ENCODE measurements at places on chromosomes 1 and 21.

DNA sequence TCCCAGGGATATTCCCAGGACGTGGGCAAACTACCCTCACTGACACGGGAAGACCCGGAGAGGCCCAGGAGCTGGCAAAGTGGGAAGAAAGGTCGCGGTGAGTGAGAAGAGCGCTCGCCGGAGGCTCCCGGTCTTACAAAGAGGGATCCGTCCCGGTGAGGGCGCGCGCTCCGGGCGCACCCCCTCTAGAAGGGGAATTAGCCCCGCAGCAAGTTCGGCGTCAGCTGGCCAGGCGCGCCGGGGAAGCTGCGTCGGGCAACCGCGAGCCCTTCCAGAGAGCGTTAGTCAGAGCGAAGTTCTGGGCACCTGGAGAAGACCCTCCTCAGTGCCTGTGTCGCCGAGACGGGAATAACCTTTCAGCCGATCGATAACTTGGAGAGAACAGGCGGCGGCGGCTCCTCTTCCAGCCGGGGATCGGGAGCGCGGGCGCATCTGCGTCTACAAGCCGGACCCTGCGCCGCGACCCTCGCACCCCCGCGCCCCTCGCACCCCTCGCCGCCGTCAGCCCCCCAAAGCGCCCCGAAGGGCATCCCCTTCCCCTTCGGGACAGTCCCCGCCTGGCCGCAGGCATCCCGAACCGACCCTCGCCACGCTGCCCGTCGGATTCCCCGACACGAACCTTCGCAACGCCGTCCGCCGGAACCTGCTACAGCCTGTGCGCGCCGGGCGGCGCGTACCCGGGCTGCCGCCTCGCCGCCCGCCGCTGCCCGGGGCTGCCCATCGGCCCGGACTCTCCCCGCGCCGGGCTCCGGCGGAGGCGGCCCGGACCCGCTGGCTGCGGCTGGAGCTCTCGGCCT lies 485 bp downstream of the SIPA1L2 start:
- peak; percentile 71 for DNase-seq

DNA sequence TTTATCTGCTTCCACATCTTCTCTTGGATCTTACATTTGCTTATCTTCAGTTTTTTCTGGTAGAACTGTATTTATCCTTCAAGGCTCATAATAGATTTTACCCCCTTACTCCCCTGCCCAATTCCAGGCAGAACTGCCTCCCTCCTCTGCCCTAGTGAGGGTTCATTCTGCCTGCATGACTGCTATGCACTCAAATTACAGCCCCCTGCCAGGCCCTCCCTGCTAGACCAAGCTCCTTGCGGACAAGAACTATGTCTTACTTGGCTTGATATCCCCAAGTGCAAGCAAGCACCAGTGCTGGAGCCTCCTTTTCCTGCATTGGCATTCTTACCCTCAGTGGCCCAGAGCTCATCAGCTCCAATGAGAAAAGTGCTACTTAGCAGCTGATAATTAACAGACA lies 18.1 kb downstream of the MAPKAPK2 start:
- DNase-seq, result no peak

- no peak for DNase-seq
Observed at GRCh38 chr21:25427828-25428227, 179.5 kb downstream of the MRPL39 start.

GRCh38 chr1:229582011-229582694 lies 23.6 kb upstream of the ABCB10 start:
- no peak for DNase-seq

DNA sequence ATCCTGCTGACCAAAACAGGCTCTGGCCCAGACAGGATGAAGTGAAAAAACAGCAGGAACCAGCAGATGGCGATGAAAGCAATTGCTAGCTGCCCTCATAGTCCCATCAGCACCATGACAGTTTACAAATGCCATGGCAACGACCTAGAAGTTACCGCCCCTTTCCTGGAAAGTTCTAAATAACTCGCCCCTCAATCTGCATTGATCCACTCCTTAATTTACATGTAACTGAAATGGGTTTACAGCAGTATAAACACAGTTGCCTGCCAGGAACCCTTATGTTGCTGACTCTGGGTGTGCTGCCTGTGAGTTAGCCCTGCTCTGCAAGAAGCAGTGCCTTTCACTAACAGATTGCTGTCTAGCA lies 65.5 kb upstream of the CR1L start:
- DNase-seq, result no peak

DNA sequence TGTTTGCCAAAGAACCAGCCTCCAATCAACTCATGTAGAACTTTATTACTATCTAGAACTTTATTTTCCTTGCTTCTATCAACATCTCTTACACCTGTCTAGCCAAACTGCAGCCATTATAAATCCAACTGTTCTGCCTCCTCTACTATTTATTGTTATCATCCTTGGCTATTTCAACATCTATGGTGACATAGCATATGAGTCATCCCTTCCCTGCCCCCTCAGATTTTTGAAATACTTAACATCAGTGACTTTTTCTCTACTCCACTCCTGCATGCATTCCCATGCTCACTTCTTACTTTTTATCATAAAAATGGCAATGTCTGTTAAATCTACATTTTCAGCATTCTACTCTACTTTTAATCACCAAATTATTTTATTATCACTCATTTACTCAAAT lies 544.9 kb upstream of the NEGR1 start:
- no peak for DNase-seq

- no peak for DNase-seq
Observed at GRCh38 chr1:59298710-59299346, 1.9 kb downstream of the FGGY start.

- DNase-seq, result no peak
Observed at GRCh38 chr1:66617362-66618184, 83.6 kb downstream of the SGIP1 start.

- no peak for DNase-seq
Observed at GRCh38 chr1:168499688-168500049, 44.1 kb downstream of the XCL2 start.

DNA sequence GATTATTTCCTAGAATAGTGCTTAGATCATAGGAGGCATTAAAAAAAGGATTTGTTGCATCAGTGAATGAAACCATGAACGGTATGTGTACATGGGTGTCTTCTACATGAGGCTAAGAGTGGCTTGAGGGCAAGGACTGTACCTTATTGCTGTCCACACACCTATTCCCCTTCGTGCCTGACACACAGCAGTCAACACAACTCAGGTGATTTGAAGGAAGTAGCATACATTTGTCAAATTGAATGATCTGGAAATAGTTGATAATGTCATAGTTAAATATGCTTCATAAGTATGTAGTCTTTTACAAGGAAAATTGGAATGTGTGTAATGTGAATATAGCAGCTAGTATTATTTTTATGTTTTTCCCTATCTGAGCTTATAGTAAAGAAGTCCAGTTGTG lies 189.0 kb upstream of the DAB1 start:
- no peak for DNase-seq

- peak; percentile 80 for DNase-seq
Observed at GRCh38 chr1:1432951-1433803, 2.3 kb upstream of the VWA1 start.

GRCh38 chr1:49060766-49061165 lies 284.1 kb upstream of the BEND5 start:
- no peak for DNase-seq

DNA sequence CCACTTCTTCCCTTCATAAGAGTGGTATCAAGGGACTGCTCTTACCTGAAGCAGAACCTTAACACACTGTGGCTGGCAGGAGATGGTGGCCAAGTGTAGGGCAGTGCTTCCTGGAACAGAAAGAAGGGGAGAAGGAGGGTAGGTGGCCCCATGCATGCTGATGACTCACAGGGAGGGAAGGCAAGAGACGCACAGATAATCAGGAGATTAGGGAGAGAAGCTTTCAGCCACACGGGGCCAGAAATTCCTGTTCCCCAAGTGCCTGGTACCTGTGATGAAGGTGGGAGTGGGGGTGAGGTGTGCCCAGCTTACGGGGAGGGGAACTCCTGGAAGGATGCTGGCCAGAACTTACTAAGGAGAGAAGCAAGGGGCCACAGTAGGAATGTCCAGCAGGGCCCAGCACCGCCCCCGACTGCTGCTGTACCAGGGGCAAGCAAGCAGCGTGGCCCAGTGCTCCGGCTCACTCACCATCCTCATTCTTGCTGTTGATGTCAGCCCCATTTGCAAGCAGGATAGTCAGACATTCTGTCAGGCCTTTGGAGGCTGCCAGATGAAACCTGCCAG lies 7.7 kb downstream of the ANKRD35 start:
- DNase-seq, result no peak

DNA sequence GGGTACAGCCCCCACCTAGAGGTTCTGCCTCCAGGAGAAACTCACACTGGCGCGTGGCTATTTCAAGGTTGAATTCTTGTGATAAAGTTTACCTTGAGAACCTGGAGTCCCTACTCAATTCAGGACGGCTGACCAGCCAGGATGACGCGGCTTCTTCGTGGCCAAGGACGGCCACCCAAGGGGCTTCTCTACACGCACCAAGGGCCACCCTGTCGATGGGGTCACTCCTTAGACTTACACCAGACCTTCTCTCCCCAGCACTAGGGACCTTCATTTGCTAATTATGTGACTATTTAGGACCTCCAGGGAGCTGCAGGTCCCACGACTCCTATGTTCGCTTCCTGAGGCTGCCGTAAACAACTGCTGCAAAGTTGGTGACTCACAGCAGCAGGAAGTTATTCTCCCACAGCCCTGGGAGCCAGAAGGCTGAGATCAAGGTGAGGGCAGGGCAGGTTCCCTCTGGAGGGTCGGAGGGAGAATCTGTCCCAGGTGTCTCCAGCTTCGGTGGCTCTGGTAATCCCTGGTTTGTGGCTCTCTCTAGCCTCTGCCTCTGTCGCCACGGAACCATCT lies 135.9 kb downstream of the NPHP4 start:
- no peak for DNase-seq

DNA sequence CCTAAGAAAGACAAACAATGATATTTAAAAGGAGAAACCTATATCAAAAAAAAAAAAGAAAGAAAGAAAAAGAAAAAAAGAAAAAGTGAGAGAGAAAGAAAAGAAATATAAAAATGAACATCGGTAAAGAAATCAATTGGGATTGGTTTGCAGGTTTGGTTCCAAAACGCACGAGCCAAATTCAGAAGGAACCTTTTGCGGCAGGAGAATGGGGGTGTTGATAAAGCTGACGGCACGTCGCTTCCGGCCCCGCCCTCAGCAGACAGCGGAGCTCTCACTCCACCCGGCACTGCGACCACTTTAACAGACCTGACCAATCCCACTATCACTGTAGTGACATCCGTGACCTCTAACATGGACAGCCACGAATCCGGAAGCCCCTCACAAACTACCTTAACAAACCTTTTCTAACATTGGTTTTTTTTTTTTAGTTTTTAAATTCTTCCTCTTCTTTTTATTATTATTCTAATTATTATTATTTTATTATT lies 11.7 kb downstream of the LHX9 start:
- no peak for DNase-seq

DNA sequence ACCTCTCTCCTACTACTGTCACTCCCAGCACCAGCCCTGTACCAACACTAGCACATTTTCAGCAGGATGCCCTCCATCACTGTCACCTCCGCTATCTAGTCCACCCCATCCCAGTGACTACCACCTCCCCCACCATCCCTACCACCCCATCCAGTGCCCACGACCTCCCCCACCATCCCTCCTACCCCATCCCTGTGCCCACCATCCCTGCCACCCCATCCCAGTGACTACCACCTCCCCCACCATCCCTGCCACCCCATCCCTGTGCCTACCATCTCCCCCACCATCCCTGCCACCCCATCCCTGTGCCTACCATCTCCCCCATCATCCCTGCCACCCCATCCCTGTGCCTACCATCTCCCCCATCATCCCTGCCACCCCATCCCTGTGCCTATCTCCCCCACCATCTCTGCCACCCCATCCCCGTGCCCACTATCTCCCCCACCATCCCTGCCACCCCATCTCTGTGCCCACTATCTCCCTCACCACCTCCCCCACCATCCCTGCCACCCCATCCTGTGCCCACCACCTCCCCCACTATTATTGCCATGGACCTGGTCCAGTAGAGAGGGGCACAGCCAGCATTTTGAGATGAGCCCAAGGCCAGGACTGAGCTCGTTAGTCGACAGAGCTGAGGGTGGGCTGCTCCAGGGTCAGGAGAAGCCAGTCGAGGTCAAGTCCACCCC lies 45.7 kb downstream of the DISP3 start:
- no peak for DNase-seq

GRCh38 chr1:51661081-51661518 lies 44.2 kb downstream of the OSBPL9 start:
- no peak for DNase-seq

DNA sequence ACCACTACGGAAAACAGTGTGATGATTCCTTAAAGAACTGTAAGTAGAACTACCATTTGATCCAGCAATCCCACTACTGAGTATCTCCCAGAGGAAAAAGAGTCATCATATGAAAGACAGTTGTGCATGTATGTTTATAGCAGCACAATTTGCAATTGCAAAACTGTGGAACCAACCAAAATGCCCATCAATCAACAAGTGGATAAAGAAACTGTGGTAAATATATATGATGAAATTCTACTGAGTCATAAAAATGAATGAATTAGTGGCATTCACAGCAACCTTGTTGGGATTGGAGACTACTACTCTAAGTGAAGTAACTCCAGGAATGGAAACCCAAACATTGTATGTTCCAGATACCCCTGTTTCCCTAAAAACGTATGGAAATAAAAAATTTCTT lies 337.0 kb upstream of the PTBP2 start:
- DNase-seq, result no peak

DNA sequence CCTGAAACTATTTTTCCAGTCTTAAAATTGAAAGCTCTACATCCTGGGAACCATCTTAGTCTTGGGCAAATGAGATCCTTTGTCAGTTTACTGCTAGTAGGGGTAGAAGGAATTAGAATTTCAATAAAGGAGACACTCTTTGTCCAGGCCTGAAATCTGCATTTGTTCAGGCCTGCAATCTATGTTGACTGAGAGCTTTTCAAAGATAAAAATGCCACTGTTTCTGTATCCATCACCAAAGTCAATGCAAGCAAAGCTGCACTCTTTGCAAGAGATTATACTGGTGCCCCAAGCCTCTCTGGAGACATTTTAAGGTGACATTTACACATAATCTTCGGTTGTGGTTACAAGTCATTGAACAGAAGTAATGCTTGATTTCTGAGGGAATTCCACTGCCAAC lies 135.7 kb downstream of the CTH start:
- no peak for DNase-seq

- DNase-seq, result no peak
Observed at GRCh38 chr1:197510691-197511378, 242.8 kb downstream of the CRB1 start.

DNA sequence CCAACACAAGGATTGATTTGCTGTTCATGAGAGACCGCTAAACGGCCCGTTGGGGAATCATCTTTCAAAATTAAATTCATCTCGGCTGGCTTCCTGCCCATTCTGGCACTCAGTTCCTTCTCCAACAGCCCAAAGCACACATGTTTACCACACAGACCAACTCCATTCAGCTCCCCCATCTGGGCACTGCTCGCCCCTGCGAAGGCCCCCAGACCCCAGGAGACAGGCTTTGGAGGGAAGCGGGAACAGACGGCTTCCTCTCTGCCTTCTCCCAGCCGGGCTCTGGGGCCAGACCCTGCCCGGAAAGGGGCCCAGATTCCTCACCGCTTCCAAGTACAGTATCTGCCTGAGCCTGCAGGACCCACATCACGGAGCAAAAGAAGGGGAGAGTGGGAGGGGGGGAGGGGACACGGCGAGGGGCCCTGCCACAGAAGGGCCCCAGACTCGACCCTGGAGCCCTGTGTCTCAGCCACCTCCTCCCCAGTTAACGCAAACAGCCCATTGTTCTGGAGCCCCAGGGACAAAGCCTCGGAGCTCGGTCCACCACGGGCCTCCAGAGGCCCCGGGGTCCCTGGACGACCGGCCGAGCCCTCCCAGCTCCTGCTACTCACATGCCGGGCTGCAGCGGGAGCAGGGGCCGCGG lies 660 bp downstream of the MEGF6 start:
- no peak for DNase-seq
